ENCODE measurements at places on chromosomes 6 and 20.
A peak's percentile ranks its signal among the peaks of the same experiment; 100 is the strongest.

GRCh38 chr20:15122613-15123012, 785.2 kb upstream of the FLRT3 start:
- no peak for DNase-seq

DNA sequence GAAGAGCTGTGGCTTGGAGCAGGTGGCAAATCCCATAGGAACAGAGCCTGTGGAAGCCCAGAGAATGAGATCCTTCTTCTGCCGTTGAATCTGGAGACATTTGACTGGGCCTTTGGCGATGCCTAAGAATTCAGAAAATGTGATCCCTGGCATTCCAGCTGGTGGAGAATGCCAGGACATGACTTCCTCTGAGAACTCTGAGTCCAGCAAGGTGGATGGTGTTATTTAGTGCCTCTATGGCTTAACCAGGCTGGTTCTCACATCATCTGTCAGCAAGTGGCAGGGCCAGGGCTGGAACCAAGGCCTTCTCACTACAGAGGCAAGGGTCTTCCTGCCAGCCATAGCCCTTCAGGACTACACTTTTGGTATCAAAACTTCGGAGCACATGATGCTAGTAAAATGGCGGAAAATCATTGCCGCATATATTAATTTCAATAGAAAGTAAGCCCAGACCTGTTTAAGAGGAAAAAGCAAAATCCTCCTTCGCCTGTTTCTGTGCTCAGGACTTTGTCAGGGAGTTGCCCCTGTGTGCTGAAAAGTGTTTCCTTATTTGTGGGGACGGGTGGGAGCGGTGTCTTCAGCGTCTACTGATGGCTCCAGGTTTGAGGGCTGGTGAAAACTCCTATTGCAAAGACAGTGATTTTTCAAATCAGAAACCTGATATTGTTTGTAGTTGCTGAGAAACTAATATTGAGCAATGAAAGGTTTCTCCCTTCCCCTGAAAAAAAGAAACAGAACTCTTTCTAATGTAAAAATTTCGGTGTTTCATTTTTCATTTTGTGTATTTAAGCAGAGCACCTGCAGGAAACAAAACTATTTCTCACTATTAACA, 23.9 kb downstream of the DUSP22 start:
- no peak for DNase-seq

DNA sequence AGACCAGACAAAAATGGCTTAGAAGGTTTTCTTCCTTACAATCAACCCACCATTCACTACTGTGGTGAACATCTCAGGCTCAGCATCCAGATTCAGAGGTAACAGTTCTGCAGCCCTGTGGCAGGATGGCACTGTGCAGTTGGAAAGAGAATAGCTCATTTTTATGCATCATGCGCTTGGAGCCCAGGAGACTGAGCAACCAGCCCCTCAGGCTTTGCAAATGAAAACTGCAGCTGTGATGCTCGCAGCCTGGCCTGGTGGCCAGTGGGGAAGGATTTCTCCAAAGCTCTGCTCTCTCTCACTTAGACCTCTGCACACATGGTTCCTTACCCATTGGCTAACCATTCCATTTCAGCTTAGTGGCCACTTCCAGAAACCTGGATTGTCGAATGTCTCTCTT, 45.8 kb downstream of the GABRR2 start:
- DNase-seq = no peak

DNA sequence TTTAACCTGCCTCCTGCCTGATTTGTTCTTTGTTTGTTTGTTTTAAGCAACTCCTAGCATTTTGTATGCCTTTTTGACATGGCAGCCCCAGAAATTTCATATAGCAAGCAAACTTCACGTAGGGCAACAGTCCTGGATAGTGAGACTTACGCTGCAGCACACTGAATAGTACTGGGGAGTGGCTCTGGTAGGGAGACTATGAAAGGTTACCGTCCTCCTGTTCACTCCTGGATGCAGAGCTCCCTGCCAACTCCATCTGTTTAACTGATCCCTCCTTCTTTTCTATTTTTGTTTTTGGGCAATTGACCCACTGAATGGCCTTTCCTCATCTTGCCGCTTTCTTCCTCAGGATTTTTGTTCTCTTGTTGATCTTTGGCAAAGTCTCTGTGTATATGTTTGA, 44.5 kb upstream of the BMP6 start:
- no peak for DNase-seq

DNA sequence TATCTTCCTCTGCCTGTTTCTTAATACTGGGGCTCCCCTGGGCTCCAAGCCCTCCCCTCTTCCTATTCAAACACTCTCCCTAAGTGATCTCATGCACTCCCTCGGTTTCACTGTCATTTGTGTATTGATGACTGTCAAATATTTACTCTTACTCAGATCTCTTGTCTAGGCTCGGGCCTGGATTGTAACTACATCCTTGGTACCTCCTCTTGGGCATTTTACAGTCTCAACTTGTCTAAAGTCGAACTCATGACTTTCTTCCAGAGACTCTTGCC, 189.4 kb upstream of the PRDM1 start:
- no peak for DNase-seq

DNA sequence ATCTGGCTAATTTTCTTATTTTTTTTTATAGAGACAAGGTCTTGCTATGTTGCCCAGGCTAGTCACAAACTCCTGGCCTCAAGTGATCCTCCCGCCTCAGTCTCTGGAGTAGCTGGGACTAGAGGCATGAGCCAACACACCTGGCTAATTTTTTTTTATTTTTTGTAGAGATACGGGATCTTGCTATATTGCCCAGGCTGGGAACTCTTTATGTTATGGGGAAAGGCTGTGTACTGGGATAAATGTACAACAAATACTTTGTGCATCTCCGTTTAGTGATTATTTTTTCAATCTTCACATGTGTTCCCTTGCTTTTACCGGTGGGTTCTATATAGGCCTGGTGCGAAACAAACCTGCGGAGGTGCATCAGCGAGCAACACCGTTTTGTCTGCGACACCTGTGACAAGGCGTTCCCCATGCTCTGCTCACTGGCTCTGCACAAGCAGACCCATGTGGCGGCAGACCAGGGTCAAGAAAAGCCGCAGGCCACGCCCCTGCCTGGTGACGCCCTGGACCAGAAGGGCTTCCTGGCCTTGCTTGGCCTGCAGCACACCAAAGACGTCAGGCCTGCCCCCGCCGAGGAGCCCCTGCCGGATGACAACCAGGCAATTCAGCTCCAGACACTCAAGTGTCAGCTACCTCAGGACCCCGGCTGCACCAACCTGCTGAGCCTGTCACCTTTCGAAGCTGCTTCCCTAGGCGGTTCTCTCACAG, 84.2 kb downstream of the SSR1 start:
- DNase-seq = no peak

GRCh38 chr6:20056350-20056992, 155.8 kb downstream of the MBOAT1 start:
- DNase-seq = peak; percentile 10

DNA sequence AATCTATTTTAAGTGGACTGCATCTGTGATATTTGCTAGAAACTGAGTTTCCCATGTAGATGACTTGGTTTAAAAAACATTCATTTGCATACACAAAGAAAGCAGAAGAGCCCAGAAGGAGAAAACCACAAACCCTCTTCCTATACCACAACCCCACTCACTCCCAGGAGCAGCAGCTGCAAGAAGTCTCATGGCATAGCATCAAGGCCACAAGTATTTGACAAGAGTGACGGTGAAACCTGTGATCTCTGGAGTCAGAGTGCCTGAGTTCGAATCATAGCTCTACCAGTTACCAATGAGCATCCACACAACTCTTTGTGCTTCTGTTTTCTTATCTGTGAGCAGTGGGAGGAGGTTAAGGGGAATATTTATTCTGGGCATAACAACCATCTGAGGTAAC, 44.7 kb upstream of the SIRPG start:
- peak; percentile 91 for DNase-seq

GRCh38 chr6:22053391-22053997, 243.3 kb downstream of the PRL start:
- no peak for DNase-seq

GRCh38 chr6:21384216-21384615, 209.3 kb upstream of the SOX4 start:
- no peak for DNase-seq

GRCh38 chr6:33372526-33373123, 19.0 kb upstream of the KIFC1 start:
- peak; percentile 12 for DNase-seq

DNA sequence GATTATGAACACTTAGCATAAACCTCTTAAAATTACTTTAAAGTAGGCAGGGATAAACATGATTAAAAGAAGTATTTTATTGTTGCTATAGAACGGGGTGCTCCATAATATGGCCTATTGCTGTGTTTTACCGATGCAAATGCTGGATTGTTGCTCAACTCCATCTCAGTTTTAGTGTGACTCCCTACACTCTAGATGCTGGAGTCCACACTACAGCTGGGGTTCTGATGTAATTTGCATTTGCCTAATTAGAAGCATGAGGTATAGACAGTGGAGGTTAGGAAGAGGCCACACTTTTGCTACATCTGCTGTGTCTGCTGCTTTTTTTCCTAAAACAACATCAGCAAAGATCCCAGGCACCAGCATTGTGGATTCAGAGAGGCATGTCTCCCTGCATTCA, 6.7 kb upstream of the HMGN3 start:
- DNase-seq = no peak

DNA sequence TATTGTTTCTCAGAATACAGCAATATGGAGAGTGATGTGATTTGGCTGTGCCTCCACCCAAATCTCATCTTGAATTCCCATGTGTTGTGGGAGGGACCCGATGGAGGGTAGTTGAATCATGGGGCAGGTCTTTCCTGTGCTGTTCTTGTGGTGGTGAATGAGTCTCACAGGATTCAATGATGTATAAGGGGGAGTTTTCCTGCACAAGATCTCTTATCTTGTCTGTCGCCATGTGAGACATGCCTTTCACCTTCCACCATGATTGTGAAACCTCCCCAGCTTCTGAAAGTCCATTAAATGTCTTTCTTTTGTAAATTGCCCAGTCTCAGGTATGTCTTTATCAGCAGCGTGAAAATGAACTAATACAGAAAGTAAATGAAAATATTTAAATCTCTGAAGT, 234.8 kb upstream of the TENT5A start:
- no peak for DNase-seq

- no peak for DNase-seq
These were observed 61.8 kb downstream of the BMP6 start for GRCh38 chr6:7787731-7788130.

- peak; percentile 64 for DNase-seq
These were observed 35.5 kb downstream of the SESN1 start for GRCh38 chr6:109059153-109059552.

DNA sequence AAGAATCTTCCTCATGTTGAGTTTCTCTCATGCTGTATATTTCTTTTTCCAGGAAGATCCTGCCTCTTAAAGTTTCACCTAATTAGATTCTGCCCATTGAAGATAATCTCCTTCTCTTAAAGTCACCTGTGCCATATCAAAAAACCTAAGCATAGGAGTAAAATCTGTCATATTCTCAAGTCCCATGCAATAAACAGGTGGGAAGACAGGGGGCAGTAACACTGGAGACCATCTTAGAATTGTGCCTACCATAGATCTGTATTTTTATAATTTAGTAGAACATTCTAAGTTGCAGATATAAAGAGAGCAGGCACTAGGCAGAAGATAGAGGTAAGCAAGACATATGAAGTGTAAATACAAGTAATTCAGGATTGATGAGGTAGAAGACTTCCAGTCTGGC, 763.5 kb upstream of the MANEA start:
- DNase-seq = no peak

GRCh38 chr6:123805921-123806320, 2.3 kb downstream of the NKAIN2 start:
- no peak for DNase-seq

- peak; percentile 61 for DNase-seq
These were observed 797 bp downstream of the SMIM13 start for GRCh38 chr6:11094411-11094851.

GRCh38 chr20:44610313-44610962, 28.1 kb downstream of the PKIG start:
- no peak for DNase-seq

DNA sequence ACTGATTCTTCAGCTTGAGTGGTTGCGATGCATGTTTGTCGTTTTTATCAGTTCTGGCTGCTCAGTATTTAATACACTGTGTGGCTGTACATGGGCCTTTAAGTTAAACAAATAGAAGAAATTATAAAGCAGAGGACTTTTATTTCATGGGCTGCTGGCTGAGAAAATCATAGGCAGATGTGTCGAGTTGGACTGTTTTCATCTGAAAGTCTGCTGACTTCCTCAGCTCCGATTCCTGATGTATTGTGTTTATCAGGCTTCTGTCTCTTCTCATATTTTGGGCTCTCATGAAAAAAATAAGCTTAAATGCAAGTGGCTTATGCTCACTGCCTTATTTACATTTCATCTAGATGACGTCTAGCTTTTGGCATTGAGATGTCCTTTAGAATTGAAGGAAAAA, 129.5 kb upstream of the GGTLC1 start:
- DNase-seq = no peak

DNA sequence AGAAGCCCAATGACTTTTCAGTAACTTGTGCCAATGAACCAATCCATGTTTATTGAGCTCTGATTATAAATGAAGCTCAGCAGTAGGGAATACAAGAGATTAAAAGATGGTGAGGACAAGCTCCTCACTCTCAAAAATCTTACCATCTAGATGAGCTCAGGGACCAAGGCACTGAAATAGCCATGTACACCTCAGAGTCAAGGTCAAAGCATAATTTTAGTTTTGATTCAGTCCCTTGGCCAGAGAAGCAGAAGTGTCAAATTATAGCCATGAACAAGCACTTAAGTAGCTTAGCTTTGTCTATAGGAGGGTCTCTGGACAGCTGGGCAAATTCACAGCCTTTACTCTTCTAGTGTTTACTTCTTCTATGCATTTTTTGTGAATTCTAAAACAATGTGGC, 131.0 kb upstream of the DTNBP1 start:
- no peak for DNase-seq

Measured in inflammatory macrophage treated with lipopolysaccharide for 4 hours (primary cell).